ENCODE measurements at places on chromosomes 6 and 20.

DNA sequence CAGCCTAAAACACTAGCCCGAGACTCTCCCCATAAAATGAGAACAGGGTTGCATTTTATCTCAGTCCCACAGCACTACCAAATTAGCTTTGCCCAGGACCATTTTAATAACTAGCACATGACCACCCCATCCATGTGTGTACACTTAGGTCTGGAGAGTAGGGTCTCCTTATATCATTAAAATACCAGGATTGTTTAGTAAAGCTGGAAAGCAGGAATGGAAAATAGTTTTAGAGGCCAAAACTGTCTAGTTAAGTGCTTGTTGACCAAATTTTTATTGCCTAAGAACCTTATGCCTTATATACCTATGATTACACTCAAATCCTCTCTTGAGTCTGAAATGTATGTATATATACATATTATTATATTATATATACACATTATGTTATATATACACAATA, 608.4 kb downstream of the HDGFL1 start:
- no peak for DNase-seq

GRCh38 chr6:39577446-39578165, 147.6 kb downstream of the KIF6 start:
- no peak for DNase-seq

- DNase-seq, result no peak
Observed at GRCh38 chr6:31794866-31795615, 511 bp downstream of the VARS1 start.

DNA sequence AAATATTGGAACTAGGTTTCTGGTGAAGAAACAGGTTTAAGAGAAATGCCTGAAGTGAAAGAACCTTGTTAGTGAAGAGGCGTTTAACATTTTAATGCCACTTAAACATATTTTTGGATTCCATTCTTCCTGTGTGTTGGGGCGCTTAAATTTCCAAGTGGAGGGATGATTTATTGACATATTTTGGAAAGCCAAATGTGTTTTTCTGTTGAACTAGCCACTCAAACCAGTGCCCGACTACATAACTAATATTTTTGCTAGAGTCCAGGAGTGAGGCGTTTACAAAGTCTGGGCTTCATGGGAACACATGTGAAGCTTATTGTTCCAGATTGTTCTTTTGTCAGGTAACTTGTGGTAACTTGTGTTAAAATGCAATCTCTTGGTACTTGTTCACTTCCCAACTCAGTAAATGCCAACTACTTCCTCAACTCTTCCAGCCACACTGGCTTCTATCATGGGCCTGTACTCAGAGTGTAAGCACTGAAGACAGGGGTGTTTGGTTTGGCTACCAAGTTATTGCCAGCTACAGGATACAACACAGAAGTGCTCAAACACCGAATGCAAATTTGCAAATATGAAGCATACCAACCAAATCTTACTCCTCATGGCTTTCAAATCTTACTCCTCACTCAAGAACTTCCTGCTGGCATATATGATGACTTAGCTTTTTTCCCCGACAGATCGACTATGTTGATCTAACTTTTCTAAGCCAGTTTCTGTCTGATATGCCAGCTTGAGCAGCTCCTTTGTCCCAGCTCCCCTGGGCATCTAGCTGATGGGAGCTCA, 2.0 kb upstream of the ZNFX1 start:
- no peak for DNase-seq

DNA sequence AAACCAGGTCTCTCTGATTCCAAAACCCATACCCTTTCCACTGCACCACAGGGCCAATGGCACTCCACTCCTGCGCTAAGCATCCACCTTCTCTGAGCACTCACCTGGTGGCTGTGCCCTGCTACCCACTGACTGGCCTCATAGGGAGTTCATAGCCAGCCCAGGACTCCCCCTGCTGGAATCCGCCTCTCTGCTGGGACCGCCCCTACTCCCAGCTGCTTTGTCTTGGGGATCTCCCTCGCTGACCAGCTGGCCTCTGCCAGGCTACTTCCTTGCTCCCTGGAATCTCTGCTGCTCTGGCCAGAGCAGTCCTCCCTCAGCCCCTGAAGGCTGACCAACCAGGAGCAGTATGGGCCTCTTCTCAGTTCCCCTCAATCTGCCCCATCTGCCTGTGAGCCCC, 129.7 kb downstream of the FAXC start:
- no peak for DNase-seq
